Melanocyte of skin (primary cell): ENCODE measurements at places on chromosomes 4 and X. TPM values are rescaled to one million over a fixed set of nuclear protein-coding genes. Genes with fewer than 3 reads are reported as not detected.

LRAT gene
- total RNA-seq = 0.69 and 1.1 TPM in 2 replicates

XAGE2 gene
- total RNA-seq = not detected in 2 replicates

DGKQ gene
- 17.6 and 20.2 TPM in 2 replicates for total RNA-seq

STK32B gene
- total RNA-seq = 12.3 and 13.0 TPM in 2 replicates

TRPC3 gene
- not detected in 2 replicates for total RNA-seq

CSAG1 gene
- not detected in 2 replicates for total RNA-seq

EFHC2 gene
- 0.33 and 0.77 TPM in 2 replicates for total RNA-seq

MTNR1A gene
- not detected in 2 replicates for total RNA-seq
